ENCODE measurements at places on chromosomes 6 and 20.

DNA sequence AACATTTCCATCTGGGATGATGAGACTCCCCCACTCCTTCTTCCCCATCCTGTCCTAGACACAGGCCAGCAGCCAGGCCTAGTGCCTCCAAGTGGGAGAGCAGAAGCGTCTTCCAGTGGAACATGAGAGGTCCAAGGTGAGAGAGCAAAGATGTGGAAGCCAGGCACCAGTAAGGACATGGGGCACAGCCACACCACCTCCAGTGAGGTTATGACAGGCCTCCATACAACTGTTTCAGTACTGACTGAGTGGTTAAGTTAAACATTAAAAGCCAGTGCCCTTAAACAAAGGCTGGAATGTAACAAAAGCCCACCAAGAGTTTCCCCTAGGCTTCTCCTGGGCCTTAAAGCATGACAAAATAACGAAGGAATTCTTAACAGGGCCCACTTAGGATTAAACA lies 5.3 kb downstream of the ZBTB24 start:
- DNase-seq, result no peak

DNA sequence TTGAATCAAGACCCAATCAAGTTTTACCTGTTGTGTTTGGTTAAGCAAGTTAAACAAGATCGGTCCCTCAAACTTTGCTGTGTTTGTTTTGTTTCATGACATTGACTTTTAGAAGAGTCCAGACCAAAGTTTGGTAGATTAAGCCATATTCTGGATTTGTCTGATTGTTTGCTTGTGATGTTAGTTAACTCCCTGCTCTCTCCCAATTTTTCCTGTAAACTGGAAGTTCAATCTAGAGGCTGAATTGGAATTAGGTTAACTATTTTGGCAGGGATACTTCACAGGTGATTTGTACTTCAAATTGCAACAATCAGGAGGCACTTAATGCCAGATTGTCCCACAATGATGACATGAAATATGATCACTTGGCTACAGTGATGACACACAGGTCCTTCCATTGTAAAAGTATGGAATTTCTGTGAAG lies 13.6 kb upstream of the SH3BGRL2 start:
- no peak for DNase-seq

DNA sequence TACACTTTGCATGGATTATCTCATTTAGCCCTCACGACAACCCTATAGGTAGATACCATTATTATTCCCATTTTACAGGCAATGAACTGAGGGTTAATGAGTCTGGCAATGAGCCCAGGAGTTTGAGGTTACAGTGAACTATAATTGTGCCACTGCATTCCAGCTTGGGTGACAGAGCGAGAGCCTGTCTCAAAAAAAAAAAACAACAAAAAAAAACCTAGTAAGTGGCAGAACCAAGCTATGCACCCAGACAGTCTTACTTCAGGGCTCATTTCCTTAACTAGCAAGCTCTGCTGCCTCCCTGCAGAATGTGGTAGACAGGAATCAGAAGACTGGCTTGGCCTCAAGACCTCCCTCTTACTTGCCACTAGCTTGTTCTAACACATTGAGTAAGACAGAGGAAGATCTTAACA lies 71.9 kb upstream of the RREB1 start:
- DNase-seq, result no peak

DNA sequence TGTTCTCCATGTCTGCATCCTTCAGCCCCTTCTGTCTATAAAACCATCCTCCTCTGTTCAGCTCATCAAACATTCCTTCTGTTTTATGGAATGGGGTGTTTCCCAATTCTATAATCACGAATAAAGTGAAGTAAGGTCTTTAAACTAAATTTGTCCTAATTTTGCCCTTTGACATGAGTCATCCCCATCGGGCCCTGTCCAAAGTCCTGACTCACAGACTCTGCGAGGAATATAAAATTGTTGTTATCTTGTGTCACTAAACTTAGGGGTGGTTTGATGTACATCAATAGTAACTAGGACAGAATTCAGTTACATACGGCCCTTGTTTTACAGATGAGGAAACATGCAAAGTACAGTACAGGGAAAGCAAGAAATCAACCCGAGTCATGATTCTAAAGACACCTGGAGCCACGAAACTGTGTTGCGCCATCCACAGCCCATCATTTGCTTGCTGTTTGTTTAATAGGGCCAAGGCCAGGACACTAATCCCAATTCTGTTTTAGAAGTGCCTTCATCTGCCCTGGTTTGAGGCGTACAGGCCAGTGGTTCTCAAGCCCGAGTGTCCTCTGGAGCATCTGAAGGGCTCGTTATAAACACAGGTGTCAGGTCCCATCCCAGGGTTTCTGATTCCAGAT lies 2.8 kb downstream of the ACSS1 start:
- DNase-seq, result no peak

DNA sequence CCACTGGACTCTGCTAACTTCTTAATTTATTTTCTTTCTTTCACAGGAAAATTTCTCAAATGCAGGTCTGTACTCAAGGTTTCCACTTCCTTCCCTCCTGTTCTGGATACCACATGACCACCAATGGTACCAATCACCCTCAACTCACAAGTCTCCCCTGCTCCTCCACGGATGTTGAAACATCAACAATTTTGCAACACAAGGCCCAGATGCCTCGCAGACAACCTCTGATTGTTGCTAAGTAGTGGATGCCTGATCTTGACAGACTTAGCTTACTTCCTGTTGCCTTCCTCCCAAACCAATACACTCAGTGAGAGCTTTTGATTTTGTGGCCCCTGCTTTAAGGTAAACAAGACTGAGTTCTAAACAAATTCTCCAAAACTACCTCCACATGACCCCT lies 146.6 kb downstream of the FRK start:
- DNase-seq, result no peak

- no peak for DNase-seq
Measured at GRCh38 chr6:164034602-164035140, 620.2 kb downstream of the QKI start.

DNA sequence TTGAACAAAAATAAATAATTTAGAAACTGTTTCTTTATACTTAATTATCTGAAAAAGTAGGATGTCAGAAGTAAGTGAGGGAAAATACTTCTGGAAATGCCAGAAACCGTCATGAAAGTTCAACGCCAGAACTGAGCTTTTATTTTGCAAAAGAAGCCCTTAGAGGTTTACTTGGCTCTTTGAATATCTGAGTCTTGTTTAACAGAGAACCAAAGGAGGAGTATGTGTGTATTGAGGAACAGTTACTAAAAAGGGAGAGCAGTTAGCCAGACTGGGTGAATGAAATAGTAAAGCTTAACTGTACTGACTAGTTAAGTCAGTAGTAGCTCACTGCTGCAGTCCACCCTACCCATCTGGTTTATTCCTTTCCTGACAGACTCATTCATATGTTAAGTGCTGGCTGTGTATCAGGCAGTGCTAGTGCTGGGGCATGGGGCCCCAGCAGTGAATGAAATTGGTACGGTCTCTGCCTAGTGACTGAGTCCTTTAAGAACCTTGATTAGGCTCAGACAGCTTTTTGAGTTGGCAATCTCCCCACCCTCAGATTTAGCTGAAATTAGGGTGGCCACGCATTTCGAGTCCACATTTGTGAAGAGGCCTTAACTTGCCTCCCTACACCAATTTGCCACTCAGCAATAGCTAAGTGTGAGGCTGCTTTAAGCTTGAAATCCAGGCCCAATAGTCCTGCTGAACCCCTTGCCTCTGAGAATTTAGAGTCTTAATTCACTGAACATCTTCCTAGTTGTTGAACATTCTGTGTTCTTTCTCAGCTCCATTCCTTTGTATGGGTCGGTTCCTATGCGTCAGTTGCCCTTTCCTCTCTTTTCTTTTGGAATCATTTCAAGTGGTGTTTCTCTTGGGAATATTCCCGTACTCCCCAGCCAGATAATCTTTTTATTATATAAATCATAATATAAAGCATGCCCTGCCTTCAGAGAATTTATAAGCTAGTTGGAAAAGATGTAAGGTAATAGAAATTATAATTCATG lies 20.2 kb downstream of the MAP3K4 start:
- DNase-seq, result no peak

GRCh38 chr6:161486361-161487216 lies 212.7 kb upstream of the AGPAT4 start:
- no peak for DNase-seq

- DNase-seq, result no peak
Measured at GRCh38 chr6:112215488-112216284, 38.7 kb downstream of the LAMA4 start.

- DNase-seq, result no peak
Measured at GRCh38 chr6:143294265-143294860, 156.1 kb downstream of the ADAT2 start.

DNA sequence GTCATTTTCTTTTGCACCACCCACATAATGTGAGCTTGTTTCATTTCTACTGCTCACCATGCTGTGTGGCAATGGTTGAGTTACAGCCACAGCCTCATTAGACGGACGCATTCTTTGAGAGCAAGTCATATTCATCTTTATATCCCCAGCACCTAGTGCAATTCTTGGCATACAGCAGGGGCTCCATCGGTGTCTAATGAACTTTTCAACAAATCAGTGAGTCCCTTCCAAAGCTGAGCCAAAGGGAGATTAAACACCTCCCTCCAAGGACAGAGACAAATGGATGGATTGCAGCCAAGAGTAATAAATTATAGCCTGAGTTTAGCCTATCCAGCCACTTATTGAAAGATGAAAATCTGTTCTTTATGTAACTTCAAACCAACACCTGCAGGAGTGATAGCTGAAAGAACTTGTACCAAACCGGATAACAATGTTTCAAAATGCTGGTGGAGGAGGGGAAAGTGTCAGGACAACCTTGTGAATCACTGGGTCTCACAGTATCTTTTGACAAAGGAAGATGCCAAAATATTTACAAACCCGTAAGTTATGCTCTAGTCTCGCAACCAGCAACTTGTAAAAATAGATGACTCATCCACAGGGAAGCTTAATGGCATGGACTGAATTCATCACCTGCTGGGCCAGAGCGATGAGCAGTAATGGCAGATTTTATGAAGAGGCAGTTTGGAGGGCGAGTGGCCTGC lies 139.0 kb downstream of the PXDC1 start:
- no peak for DNase-seq

- DNase-seq, result no peak
Measured at GRCh38 chr20:18397030-18397429, 69.8 kb downstream of the DZANK1 start.

- no peak for DNase-seq
Measured at GRCh38 chr20:45968801-45969711, 2.9 kb downstream of the ZNF335 start.

DNA sequence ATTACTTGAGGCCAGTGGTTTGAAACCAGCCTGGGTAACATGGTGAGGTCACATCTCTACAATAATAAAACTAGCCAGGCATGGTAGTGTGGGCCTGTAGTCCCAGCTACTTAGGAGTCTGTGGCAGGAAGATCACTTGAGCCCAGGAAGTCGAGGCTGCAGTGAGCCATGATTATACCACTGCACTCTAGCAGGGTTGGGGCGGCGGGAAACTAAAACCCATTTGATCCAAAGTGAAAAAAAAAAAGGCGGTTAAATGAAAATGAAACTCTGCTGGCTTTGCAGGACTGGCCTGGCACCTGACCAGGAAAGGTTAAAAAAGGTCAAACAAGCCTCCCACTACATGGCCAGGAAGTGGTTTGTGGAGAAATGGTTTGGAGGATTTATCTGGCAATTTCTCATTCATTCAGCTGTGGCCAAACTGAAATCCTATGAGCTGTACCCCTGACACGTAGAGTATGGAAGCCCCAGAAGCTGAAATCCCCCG lies 36.6 kb downstream of the MTRES1 start:
- no peak for DNase-seq

GRCh38 chr6:26195376-26195923 lies 108.2 kb downstream of the HFE start:
- peak; percentile 66 for DNase-seq

DNA sequence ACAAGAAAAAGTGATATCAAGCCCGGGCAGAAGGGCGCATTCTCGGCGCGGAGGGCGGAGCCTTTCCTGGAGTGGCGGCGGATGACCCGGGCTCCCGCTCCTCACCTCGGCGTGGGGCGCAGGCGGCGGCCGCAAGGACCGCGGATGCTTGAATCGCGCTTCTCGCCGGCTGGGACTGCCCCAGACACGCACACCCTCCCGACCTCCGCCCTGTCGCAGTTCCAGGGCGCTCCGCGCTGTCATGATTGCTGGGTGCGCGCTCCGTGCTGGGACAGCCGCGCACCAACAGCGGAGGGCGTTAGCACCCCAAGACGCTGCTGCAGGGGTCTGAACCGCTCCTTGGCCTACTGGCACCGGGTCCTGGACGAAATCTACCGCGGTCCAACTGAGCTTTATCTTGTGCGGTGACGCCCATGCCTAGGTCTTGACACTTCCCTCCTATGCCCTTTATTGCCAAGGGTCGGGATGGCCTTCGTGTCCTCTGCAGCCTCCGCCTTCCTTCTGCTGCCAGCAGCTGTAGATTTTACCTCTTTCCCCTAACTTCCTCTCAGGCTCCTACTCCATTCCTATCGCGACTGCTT lies 43.3 kb downstream of the IRAK1BP1 start:
- peak; percentile 60 for DNase-seq

GRCh38 chr6:74057326-74057725 lies 361.3 kb downstream of the CD109 start:
- DNase-seq, result no peak

GRCh38 chr6:88761237-88762031 lies 202.0 kb downstream of the RNGTT start:
- no peak for DNase-seq

DNA sequence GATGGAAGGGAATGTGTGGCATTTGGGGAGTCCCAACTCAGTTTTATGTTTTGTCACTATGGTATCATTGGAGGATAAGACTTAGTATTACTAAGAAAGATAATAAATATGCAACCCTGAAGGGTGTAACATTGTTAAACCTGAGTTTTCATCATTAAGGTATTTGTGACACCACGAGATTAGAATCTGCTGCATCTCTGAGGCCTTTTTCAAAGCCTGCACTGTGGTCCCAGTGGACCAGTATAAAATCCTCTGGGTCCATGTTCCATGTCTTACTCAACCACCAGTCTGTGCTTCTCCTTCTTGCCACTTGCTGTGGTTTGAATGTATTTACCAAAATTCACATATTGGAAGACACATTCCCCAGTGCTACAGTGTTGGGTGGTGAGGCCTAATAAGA lies 130.6 kb downstream of the TBX18 start:
- DNase-seq, result no peak

DNA sequence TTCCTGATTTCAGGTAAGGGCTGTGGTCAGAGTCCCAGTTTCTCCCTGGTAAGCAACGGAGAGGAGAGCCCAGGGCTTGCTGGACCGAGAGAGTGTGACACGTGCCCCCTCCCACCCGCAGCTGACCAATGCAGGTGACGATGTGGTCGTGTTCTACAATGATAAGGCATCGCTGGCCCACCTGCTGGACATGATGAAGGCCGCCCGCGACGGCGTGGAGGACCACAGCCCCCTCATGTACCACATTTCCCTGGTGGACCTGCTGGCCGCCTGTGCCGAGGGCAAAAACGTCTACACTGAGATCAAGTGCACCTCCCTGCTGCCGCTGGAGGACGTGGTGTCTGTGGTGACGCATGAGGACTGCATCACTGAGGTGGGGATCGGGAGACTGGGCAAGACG lies 31.7 kb downstream of the UQCC2 start:
- no peak for DNase-seq

DNA sequence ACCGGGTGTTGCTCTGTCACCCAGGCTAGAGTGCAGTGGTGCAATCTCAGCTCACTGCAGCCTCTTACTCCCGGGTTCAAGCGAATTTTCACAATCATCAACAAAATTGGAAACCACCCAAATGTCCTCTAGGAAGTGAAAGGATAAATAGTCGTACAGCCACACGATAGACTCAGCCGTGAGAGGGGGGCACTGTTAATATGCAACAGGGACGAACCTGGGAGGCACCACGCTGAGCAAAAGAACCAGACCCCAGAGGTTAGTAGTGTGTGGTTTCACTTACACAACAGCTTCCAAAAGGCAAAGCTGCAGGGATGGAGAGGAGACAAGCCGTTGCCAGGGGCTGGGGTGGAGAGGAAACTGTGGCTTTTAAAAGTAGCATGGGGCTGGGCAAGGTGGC lies 30.1 kb upstream of the NTSR1 start:
- DNase-seq, result no peak
